NCI-H2081 (cell line): ENCODE measurements at places on chromosomes 1 and 21.

DNA sequence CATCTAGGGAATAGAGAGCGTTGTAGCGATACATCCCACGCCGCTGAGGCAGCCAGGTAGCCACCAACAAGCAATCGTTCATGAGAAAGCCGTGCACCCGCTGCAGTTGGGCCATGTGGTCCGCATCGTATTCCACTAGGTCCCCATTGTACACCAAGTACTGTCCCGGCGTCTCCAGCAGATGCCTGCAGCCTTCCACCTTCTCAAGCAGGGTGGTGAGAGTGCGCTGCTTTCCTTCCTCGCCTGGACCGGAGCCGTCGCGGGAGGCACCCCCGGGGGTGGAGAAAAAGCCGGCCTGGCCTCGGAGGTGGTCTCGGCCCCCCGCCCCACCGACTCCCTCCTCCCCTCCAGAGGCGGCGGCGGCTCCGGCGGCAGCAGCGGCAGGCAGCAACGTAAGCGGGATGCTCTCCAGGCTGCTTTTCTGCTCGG lies 595 bp downstream of the EXOC8 start:
- no peak for DNase-seq

DNA sequence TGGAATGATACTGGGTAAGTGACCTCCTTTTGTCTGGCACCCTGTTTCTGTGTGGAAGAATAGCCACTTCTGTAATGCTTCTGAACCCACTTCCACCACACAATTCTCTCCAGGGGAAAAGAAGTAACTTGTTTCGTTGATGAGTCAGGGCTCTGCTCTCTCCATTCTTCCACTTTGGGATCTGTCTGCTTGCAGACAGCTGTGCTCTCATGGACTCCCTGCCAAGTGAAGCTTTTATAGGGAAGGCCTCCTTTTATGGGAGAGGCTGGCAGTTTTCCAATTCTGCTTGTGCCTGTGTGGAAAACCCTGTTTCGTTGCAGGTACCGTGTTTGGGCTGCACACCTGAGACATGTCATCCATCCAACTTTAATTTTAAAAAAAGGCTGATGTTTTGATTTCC lies 130.7 kb downstream of the GIPC2 start:
- DNase-seq: peak; percentile 70

DNA sequence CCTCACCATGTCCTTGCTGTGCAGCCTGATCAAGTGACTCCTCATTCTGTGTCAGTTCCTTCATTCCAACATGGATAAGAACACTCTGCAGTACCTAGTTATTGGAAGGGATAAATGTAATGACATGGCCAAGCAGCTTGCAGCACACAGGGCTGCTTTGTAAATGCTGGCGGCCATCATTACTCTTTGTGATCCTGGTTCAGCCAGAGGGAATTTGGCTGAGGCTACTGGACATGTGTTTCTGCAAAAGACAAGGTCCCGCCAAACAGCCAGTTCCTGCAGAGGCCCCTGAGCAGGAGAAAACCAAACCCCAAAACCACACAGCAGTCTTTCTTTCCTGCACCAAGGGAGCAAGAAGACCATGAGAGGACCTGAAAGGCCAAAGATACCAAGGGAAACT lies 495.8 kb downstream of the AJAP1 start:
- DNase-seq: no peak

DNA sequence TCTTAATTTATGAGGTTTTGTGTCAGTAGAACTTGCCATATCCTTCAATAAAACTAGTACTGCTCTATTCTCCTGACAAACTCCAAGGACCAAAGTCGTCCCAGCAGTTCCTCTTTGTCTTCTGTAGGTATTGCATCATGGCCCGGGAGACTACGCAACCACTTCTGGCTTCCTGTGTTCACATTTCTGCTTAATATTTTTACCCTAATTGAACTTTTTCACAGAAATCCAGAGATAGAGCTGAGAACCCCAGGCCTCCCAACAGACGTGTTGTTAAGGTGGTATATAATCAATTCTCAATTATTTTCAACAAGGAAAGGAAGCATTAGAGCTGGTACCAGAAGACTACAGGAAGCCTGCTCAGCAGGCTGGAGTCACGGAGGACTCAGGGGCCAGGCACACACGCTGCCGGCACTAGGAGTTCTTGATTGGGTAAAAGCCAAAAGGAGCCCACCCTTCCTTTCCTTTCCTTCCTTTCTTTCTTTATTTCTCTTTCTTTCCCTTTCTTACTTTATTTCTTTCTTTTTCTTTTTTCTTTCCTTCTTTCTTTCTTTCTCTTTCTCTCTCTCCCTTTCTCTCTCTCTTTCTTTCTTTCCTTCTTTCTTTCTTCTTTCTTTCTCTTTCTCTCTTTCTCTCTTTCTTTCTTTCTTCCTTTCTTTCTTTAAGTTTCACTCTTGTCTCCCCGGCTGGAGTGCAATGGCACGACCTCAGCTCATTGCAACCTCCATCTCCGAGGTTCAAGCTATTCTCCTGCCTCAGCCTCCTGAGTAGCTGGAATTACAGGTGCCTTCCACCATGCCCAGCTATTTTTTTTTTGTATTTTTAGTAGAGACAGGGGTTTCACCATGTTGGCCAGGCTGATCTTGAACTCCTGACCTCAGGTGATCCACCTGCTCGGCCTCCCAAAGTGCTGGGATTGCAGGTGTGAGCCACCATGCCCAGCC lies 173.7 kb downstream of the ZBTB18 start:
- DNase-seq: no peak

DNA sequence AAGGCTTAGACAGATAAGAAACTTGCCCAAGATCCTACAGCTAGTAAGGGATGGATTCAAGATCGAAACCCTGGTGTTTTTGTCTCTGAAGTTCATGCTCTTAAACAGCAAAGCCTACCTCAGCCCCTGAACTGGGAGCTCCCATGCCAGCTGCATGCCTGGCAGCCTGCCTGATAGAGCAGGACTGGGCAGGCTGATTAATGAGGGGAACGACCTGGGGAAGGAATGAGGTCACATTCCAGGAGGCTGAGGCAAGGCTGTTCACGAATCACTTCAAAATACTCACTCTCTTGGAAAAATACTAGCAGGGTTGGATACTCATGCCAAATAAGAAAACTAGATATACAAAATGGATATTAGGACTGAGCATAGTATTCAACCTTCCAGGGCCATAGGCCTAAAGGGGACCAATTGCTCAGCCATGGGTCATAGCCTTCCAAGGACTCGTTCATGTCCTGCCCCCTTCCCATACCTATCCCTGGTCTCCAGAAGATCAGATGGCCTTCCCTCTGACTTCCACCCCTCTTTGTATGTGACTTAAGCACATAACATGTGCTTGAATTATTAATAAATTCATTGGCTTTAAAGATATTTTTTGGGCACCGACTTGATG lies 15.6 kb upstream of the TACSTD2 start:
- no peak for DNase-seq

- DNase-seq: no peak
Measured at GRCh38 chr1:57066980-57067610, 101.3 kb upstream of the C8B start.

- DNase-seq: no peak
Measured at GRCh38 chr1:200653022-200653462, 16.7 kb downstream of the DDX59 start.

DNA sequence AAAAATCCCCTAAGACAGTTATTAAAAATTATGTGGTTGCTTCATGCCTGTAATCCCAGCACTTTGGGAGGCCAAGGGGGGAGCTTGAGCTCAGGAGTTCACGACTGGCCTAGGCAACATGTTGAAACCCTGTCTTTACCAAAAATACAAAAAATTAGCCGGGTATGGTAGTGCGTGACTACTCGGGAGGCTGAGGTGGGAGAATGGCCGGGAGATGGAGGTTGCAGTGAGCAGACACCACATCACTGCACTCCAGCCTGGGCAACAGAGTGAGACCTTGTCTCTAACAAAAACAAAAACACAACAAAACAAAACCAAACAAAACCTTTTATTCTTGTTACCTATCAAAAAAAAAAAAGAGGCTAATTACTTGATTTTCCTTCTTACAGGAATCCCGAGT lies 2.1 kb downstream of the ELK4 start:
- no peak for DNase-seq

DNA sequence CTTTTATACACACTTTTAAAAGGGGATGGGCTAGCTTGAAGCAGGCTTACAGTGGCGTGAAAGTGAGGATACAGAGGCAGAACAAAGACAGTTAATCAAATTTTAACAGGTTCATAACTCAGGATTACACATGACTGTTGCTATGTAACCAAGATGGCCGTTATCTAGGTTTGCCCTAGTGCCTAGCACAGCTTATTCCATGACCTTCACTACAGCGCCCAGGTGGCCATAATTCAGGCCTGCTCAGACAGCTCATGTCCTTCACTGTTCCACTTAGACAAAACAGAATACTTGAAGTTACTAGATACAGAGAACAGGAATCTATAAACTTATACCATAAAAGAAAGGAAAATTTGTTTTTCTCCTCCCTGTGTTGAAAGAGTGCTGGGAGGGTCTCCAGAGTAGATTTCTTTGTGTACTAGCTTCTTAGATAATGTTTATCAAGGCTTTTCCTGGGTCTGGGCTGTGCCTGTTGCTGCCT lies 6.2 kb upstream of the SPRR2F start:
- no peak for DNase-seq

DNA sequence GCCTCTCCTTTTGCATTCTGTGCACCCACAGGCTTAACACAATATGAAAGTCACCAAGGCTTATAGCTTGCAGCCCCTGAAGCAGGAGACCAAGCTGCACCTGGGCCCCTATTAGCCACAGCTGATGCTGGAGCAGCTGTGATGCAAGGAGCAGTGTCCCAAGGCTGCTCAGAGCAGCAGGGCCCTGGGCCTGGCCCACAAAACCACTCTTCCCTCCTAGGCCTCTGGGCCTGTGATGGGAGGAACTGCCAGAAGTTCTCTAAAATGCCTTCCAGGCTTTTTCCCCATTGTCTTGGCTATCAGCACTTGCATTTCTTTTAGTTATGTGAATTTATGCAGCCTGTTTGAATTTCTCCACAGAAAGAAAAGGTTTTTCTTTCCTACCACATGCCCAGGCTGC lies 89.5 kb upstream of the KCTD3 start:
- DNase-seq: no peak
